Head of caudate nucleus (tissue), 42 donors: ENCODE measurements at places on chromosomes 1 and 21.
A peak's percentile ranks its signal among the peaks of the same experiment; 100 is the strongest.

DNA sequence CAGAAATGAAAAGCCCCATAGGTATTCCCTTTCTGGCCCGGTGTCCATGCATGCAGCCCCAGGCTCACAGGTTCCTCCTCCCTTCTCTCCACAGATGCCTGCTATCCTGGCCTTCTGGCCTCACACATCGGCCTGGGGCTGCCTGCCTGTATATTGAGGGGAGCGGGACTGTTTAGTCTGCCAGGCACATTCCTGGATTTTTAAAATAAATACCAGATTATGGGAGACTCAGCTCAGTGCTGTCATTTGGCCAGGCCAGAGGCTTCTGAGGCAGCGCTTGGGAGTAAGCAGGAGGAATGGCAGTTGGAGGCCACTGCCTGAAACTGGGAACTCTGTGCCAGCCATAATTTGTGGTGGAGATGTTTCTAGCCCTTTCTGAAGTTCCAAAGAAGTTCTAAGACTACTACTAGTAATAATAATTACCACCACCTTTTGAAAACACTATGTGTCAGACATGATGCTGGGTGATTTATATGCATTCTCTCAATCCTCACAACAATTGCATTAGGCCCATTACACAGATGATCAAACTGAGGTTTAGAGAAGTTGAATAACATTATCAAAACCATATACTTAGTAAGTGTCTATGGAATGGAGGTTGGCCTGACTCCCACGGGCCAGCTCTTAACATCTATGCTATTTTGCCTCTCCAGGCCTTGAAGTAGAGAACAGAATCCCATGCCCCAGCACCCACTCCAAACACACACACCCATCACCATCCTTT is 107.6 kb downstream of the PLXNA2 start:
- DNase-seq: no peak

GRCh38 chr1:99265124-99265523 is 832 bp downstream of the PLPPR4 start:
- no peak for DNase-seq

GRCh38 chr1:168767894-168768584 is 39.0 kb upstream of the DPT start:
- DNase-seq: no peak

DNA sequence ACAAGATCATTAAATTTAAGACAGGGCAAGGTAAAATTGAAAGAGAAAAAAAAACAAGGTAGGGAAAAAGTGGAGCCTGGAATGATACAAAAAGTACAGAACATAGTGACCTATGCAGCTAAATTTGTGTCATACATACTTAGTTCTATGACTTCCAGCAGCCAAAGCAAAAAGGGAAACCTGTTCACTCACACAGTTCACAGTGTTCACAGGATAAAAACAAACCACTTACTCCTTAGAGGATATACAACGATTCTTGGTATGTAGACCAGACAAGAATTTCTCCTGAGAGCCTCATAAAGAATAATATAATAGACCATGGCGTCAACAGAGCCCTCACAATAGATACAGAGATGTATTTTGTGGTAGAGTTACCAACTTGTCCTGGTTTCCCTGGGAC is 27.5 kb downstream of the COA7 start:
- DNase-seq: no peak

DNA sequence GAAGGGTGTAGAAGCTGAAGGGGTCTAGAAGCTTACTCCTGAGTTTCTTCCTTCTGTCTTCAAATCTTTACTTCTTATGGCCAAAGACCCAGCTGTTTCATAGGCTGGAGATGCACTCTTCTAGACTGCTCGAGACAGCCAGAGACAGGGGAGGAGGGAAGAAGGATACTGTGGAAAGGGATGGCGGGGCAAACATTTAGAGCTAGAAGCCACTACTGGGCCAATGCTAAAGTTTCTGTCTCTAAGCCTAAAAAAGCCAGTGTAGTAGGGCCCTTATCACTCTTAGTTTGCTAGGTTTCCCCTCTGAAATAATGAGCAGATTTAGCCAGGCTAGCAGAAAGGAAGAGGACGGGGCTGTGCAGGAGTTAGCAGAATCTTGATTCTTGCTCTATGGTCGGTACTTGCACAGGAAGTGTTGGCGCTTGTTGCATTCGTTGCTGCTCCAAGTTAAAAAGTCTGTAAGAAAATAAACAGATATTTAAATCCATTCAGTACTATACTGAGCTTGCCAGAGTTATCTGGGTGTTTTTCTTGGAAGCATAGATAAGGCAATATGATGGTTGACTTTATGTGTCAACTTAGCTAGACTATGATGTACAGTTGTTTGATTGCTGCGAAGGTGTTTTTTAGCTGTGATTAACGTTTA is 16.9 kb downstream of the REG4 start:
- DNase-seq: no peak

DNA sequence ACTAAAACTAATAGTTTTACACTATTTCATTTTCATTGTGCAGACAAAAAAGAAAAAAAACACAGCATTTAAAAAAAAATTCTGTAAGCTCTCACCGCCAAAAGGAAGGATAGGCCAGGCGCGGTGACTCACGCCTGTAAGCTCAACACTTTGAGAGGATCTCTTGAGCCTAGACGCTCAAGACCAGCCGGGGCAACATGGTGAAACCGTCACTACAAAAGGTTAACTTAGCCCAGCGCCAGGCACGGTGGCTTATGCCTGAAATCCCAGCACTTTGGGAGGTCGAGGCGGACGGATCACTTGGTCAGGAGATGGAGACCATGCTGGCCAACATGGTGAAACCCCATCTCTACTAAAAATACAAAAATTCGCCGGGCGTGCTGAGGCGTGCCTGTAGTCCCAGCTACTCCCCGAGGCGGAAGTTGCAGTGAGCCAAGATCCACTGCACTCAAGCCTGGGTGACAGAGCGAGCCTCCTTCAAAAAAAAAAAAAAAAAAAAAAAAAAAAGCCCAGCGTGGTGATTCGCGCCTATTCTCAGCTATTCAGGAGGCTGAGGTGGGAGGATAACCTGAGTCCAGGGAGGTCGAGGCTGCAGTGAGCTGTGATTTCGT is 14.3 kb upstream of the SPEN start:
- DNase-seq: peak; percentile 46

GRCh38 chr1:20266642-20267041 is 24.0 kb upstream of the VWA5B1 start:
- DNase-seq: no peak

DNA sequence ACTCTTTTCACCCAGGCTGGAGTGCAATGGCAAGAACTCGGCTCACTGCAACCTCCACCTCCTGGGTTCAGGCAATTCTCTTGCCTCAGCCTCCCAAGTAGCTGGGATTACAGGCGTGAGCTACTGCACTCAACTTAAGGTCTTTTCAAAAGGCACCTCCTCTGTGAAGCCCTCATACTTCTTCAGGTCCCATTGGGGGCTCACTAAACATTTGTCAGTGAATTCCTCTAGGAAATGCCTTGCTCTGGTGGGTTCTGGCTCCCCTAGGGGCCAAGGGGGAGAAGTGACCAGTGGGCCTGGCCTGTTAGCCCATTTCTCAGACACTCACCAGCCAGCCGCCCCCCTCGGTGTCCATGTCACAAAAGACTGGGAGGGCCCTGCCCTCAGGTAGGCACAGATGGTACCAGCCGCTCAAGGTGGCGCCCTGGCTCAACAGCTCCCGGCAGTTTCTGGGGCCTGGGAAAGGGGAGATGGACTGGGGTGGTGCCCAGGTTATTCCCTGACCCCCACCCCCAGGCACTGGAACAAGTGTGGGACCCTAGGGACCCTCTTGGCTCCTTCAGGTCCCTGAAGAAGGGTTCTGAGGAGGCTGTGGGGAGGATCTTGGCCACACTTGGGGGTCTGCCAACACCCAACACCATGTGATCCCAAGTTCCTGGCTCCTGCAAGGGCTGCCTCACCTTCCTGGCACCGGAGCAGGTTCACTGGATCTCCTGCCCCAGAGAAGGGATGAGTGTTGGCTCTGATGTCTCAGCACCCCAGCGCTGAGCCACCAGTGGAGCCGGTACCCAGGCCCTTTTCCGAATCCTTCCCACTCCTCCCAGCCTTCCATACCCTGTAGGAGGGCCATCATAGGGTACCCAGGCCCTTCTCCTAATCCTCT is 1.6 kb downstream of the FCN3 start:
- DNase-seq: no peak

- peak; percentile 71 for DNase-seq
Measured at GRCh38 chr1:1573843-1574720, 581 bp downstream of the SSU72 start.

DNA sequence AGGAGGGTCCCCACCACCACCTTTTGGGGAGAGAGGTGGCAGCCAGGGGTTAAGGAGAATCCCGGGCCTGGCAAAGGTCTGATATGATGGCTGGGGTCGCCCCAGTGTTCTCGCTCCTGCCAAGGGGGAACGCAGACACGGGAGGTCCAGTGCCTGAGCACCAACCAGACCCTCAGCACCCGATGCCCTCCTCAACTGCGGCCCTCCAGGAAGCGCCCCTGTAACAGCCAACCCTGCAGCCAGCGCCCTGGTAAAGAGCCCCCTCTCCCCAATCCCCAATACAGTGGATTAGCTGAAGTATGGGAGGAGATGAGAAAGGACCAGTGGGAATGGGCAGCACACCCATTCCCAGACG is 10.4 kb downstream of the ADAMTSL4 start:
- no peak for DNase-seq

GRCh38 chr1:195761104-195761503 is 847.1 kb downstream of the KCNT2 start:
- DNase-seq: no peak

- DNase-seq: no peak
Measured at GRCh38 chr1:219544163-219544846, 68.6 kb downstream of the ZC3H11B start.

- DNase-seq: no peak
Measured at GRCh38 chr21:38813547-38813946, 7.8 kb downstream of the ETS2 start.

DNA sequence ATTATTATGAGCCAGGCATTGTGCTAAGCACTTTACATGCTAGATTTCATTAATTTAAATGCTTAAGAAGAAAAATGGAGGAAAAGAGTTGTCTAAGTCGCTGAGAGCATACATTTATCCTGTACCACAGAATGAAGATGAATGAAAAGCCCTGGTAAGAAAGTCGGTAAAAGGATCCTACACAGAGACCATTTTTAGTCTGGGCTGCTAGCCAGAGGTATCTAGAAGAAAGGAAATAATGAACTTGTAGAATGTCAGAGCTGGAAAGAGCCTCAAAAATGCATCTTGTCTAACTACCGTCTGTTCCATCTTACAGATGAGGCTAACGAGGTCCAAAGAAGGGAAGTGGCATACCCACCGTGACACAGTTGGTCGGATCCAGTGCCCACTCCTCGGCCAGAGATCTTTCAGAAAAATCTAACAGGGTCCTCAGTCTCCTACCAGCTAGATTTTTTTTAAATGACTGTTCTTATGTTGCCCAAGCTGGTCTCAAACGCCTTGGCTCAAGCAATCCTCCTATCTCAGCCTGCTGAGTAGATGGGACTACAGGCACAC is 12.2 kb upstream of the TNR start:
- DNase-seq: no peak

- no peak for DNase-seq
Measured at GRCh38 chr21:36858320-36858957, 108.0 kb downstream of the HLCS start.

- DNase-seq: no peak
Measured at GRCh38 chr21:19197950-19198349, 794.4 kb upstream of the TMPRSS15 start.

GRCh38 chr1:172679000-172679772 is 20.3 kb downstream of the FASLG start:
- no peak for DNase-seq

GRCh38 chr21:41369920-41370839 is 8.4 kb downstream of the MX2 start:
- DNase-seq: no peak

DNA sequence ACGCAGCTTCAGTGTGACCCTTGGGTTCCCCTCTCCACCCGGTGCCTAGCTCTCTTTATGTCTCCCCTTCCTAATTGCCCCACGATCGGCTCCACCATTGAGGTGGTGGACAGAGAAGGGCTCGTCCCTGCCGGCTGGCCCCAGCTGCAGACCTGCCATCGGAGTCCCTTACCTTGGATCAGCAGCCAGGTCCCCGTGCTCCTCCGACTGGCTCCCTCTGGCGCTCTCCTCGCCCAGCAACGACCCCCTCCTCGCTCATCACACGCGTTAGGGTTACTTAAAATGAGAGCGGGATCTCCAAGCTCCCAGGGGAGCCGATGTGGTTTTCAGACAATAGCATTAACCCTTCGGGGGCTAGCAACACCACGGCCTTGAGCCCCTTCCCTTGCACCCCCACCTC is 8.1 kb upstream of the ETV3L start:
- peak; percentile 11 for DNase-seq

DNA sequence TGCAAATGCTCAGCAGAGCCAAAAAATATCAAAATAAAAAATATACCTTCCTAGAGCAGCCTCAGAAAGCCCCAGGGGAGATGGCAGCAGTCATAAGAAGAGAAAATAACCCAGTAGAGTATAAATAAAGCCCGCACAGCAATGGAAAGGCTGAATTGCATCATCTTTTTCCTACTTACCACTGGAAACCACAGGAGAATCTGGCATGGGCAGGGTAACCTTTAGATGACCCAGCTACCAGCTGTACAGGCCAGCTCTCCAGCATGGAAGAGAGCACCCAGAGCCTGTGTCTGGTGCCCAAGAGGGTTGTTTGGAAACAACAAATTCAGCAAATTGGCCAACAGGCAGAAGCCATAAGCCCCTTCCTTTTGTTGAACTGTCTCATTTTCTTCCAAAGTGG is 253.1 kb downstream of the OMA1 start:
- DNase-seq: no peak

DNA sequence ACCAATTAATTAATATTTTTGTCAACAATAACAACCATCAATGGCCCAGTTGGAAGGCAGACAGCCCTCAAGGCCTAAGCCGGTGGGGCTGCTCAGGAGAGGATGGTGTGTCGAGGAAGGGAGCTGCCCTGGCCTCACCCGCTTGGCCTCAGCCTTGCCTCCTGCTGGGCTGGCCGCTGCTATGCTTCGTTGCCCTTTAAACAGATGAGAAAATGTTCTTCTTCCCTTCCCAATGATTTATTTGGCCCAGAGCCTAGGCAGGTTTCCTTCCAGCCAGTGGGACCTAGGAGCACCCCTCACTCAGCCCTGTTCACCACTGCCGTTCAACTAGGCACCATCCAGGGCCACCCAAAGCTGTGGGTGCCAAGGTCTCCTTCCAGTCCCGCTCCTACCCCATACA is 3.1 kb upstream of the ADGRB2 start:
- DNase-seq: no peak

DNA sequence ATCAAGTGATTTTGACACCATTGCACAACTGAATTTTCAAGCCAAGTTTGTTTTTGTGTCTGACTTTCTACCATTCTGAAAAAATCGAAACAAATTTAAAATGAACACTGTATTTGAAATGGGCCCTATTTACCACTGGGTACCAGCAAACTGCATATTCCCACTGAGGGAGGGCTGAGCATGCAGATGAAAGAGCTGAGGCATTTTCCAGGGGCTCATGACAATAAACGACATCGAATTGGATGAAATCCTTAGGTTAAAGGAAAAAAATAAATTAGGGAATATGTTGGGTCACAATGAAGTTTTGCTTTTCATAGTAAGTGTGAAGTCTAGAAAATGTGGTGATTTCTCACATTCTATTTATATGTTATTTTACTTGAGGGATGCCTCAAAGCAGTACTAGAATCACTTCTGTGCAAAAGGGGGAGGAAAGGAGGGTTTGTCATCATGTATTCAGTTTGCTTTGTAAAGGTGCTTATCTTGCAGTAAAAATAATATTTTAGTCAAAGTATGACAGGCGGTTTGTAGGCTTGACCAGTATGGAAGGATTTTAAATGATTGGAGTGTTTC is 11.2 kb downstream of the ZBTB18 start:
- DNase-seq: no peak
